Glutamatergic neuron (in vitro differentiated cells): ENCODE measurements at places on chromosomes 6 and 20. TPM values are rescaled to one million over a fixed set of nuclear protein-coding genes. Genes with fewer than 3 reads are reported as not detected.

GRCh38 chr6:5302220-5302946 is 41.1 kb downstream of the FARS2 start:
- H3K27ac ChIP-seq, result no peak overlapping the region
- no peak for DNase-seq
- H3K4me3 ChIP-seq, result no peak overlapping the region
- H3K27me3 ChIP-seq, result peaks cover 2% of the 10 kb centered on the region
- H3K4me1 ChIP-seq, result peaks cover 51% of the 10 kb centered on the region
- H3K36me3 ChIP-seq, result no peaks in the 10 kb centered on the region

DNA sequence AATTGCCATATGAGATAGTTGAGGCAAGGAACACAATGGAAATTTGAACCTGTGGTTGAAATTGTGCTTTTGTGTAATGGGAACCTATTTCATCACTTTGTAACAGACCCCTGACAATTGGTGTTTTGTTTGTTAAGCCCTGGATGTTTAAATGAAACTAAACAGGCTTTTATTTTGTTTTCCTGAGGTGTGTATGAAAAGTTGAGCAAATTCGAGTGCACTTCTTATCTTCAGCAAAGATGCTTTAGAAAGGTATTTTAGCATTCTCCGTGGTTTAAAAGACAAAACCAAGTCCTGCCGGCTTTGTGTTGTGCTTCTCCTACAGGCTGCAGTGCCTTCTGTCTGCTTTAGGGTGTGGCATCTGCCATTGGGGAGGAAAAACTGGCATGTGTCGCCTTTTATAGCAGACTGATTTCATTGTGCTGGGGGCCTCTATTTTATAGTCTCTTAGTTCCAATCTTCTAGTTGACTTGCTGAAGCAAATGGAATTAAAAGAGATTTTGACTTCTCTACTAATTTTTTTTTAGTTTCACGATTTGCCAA is 2.2 kb upstream of the ARID1B start:
- peaks cover 21% of the 10 kb centered on the region for H3K27me3 ChIP-seq
- H3K4me3 ChIP-seq, result peak overlapping the region; percentile 78
- peak; percentile 55 for DNase-seq
- H3K27ac ChIP-seq, result peak overlapping the region; percentile 100

DNA sequence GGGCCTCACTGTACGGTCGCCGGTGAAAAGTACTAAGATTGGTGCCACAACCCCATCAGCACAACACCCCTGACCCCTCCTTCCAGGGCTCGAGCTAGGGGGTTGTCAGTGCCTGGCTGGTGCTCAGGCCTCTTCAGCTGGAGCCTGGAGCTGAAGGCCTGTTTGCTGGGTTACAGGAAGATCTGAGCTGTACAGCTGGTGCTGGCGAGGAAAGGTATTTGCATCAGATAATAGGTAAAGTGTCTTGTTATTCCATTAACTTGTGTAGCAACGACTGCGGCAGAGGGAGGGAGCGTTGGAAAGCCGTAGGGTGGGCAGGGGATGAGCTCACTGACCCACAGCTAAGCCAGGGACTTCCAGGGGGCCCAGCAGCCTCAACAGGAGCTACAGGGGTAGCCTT is 15.8 kb upstream of the SIRPA start:
- no peak for DNase-seq
- no peaks in the 10 kb centered on the region for H3K36me3 ChIP-seq
- H3K27me3 ChIP-seq, result peaks cover 9% of the 10 kb centered on the region
- peaks cover 6% of the 10 kb centered on the region for H3K4me1 ChIP-seq
- H3K27ac ChIP-seq, result no peak overlapping the region
- no peak overlapping the region for H3K4me3 ChIP-seq

C20orf96 gene
- 61.1 TPM for total RNA-seq

DOK5 gene
- total RNA-seq, result 30.8 TPM

DNA sequence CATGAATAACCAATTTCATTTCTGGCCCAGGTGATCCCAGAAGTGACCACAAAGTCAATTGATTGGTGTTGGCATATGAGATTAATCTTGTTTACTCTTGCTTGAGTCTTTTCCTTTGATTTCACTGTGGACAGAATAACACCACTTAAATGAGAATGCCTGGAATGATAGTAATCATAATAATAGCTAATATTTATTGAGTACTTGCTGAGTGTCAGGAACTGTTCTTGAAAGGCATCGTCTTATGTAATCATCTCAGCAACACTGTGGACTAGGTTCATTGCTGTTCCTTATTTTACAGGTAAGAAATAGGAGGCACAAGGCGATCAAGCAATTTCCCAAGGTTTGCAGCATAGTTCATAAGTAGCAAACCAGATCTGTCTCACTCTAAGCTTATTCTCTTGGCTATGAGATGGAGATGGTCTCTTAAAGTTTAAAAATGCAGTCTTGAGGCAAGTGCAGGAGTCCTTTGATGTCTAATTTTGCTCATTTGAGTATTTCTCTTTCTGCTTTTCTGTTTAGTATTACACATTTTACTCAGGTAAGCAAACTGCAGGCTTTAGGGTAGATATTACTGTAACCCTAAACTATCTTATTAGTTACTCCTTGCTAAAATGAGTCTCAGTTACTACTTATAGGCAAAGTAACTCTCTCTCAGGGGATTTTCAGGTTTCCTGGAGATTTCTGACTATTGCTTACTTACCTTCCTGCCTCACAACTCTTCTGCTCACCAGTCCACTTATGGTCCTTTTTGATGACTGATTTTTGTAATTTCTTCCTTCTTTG is 6.3 kb downstream of the ADGRG6 start:
- H3K4me3 ChIP-seq, result no peak overlapping the region
- no peaks in the 10 kb centered on the region for H3K4me1 ChIP-seq
- no peaks in the 10 kb centered on the region for H3K36me3 ChIP-seq
- no peaks in the 10 kb centered on the region for H3K27me3 ChIP-seq
